GM19239 (cell line): ENCODE measurements at places on chromosomes 7 and 10.

DNA sequence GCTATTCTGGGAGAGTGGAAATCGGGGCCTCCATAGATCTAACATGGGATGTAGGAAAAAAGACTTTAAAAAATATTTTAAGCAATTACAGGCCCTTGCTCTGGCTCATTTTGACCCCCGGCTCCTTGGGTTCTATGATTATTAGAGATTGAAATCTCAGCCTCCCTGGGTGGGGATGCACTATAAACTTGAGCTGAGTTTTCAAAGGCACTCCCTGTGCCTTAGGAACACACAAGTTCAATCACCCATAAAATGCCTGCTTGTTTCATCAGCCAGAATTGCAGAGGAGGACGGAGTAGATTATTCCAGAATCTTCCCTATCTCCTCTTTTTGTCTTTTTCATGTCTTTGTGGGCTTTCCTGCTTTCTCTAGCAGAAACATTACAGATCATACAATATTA, 145.4 kb downstream of the CUBN start:
- DNase-seq, result no peak

GRCh38 chr10:89543841-89544240, 8.4 kb upstream of the SLC16A12 start:
- no peak for DNase-seq

DNA sequence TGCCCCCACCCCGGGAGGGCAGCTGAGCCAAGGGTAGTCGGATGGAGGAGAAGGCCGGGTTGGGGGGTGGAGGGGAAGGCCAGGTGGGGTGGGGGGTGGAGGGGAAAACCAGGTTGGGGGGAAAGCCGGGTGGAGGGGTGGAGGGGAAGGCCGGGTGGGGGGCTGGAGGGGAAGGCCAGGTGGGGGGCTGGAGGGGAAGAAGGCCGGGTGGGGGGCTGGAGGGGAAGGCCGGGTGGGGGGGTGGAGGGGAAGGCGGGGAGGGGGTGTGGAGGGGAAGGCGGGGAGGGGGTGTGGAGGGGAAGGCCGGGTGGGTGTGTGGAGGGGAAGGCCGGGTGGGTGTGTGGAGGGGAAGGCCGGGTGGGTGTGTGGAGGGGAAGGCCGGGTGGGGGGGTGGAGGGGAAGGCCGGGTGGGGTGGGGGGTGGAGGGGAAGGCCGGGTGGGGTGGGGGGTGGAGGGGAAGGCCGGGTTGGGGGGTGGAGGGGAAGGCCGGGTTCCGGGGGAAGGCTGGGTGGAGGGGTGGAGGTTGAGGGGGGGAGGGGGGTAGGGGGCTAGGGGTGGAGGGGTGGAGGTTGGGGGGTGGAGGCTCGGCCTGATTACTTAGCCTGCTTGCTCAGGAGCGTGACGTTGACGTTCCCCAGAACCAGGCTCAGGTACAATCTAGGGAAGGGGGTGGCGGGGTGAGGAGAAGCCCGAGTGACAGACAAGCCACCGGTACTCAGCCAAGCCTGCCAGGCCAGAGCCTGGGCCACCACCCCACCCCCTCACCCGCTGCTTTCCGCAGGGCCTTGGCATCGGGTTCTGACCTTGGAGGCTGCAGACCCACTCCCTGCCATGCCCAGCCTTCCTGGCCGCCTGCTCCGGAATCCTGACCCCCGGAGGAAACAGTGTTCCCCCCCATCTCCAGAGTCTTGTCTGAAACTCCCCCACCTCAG, 5.6 kb downstream of the TMEM120A start:
- DNase-seq, result no peak

DNA sequence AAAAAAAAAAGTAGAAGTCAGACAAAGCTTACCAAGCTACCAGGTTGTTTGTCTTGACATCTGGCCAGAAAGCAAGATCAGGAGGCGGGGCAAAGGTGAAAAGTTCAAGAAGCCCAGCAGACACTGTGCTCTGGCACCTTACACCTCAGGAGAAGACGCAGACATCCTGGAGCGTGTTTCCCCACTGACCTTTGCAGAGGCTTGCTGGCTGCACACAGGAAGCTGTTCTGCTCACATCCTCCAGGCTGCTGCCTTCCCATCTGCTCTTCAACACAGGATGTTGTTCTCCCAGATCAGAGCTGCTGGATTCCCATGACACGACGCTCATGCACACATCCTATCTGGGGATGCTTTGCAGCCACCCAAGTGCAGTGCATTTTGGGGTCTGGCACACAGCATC, 174.4 kb upstream of the KIAA1217 start:
- no peak for DNase-seq

- DNase-seq, result no peak
Measured at GRCh38 chr7:46011059-46011458, 90.0 kb upstream of the IGFBP3 start.
